Suprapubic skin (tissue), 4 donors: ENCODE measurements at places on chromosomes 4 and X.

GRCh38 chr4:24979554-24979953 is 51.2 kb downstream of the LGI2 start:
- DNase-seq, result peak; percentile 80

- no peak for DNase-seq
Observed at GRCh38 chrX:100586747-100587146, 2.0 kb downstream of the TNMD start.

- DNase-seq, result no peak
Observed at GRCh38 chr4:140069066-140069465, 84.9 kb downstream of the MAML3 start.

DNA sequence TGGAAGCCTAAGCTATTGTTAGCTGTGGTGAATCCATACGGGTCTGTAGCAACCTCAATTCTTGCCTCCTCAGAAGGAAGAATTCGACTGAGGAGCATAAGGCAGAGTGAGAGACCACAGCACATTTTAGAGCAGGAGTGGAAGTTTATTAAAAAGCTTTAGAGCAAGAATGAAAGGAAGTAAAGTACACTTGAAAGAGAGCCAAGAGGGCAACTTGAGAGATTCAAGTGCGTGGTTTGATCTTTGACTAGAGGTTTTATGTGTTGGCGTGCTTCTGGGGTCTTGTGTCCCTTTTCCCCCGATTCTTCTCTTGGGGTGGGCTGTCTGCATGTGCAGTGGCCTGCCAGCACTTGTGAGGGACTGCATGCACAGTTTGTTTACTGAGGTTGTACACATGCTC is 880.6 kb upstream of the INTU start:
- no peak for DNase-seq

- no peak for DNase-seq
Observed at GRCh38 chrX:85941275-85941674, 106.1 kb downstream of the CHM start.

GRCh38 chrX:14084466-14084865 is 54.8 kb upstream of the GEMIN8 start:
- DNase-seq, result no peak

GRCh38 chrX:129792586-129793291 is 13.0 kb downstream of the SASH3 start:
- no peak for DNase-seq
